ENCODE measurements at places on chromosomes 12 and 14.
A peak's percentile ranks its signal among the peaks of the same experiment; 100 is the strongest.

DNA sequence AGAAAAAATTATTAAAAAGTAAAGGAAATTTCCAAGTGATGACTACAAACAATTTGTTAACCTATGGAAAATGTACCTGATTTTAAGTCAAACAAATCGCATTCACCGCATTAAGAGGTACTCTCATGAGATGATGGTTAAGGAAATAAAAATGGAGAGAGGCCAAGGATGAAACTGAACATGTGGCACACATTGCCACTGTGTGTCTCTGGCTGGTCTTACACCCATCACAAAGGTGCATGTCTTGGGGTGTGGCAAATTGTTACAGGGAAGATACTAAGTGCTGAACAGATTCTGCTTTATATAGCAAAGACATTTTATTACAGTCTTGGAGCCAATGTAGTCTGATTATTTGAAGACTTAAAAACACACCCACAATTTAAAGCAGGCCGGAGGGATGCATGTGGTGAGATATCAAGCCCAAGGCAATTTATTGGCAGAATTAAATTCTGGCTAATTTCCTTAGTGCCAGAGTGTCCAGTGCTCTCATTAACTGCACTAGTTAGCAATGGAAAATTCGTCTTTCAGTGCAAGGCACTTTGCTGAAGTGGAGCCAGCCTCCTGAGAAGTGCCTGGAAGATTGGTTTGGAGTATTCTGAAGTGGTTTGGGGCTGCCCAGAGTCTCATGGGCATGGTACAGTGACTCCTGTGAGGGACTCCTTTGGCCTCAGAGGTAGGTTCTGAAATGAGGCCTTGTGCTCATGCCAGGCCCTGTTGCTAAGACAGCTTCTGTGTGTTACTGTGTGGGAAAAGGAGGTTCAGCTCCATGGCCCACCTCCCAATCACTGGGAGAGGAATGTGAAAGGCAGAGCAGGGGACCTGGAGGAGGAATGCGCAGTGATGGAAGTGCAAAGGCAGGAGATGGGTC lies 166.9 kb downstream of the BRMS1L start:
- no peak for DNase-seq

GRCh38 chr12:45989287-45989686 lies 1.1 kb downstream of the SCAF11 start:
- no peak for DNase-seq

DNA sequence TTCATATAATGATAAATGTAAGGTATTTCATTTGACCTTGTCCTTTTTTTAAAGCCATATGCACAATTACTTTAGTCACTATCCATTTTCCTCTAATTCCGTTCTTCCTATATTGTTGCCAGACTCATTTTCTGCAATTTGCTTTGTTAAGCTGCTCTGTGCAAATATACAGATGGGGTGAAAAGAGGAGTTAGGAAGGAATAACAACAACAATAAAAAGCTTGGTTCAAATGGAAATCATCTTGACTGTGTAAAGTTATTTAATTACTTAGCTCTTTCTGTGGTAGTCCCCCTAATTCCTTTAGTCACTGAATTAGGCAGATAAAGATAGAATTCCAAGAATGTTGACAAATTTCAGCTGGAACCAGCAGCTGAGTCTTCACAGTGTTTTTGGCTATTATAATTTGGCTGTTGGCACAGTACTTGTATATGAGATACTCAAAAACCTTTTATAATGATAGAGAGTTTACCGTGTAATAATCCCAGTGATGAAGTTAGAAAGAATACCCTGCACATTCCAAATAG lies 838.0 kb downstream of the RPS29 start:
- no peak for DNase-seq

GRCh38 chr12:53613821-53614220 lies 12.4 kb downstream of the ATF7 start:
- no peak for DNase-seq

DNA sequence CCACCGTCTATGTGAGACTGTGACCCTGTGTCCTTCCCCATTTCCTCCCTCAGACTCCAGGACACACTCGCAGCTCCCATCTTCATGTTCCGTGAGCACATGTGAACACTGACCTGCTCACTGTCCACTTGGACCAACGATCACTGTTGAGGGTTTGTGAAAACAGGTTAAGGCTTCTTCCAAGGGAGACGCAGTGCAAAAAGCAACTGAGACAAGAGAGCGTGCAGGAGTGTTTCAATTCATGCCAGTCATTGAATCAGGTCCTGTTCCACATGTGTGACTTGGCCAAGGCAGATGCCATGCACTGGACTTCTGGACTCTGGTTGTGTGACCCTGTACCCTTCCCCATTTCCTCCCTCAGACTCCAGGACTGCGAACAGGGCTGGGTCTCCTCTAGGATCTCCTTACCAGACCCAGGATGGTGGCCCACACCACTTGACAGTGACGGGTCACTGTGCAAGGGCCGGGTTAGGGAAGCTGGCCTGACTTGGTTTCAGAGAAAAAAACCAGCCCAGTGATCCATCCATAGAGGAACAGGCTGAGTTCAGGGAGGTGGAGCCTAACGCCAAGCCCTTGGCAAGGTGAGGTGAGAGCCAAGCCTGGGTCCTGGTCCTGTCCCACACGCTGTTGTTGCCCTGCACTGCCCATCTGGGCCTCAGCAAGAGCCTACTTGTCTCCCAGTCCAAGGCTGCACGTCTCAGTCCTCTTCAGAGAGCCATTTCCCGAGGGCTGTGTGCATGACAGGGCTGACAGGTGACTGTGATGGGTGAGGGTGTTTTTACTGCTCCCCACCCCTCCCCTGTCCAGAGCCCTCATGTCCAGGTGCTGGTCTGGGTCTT lies 5.7 kb upstream of the KRT5 start:
- DNase-seq, result no peak

GRCh38 chr14:19729763-19730162 lies 13.6 kb upstream of the OR4Q3 start:
- no peak for DNase-seq

GRCh38 chr12:47862881-47863280 lies 41.9 kb downstream of the VDR start:
- DNase-seq, result no peak

GRCh38 chr12:109900752-109901580 lies 892 bp downstream of the TCHP start:
- no peak for DNase-seq

DNA sequence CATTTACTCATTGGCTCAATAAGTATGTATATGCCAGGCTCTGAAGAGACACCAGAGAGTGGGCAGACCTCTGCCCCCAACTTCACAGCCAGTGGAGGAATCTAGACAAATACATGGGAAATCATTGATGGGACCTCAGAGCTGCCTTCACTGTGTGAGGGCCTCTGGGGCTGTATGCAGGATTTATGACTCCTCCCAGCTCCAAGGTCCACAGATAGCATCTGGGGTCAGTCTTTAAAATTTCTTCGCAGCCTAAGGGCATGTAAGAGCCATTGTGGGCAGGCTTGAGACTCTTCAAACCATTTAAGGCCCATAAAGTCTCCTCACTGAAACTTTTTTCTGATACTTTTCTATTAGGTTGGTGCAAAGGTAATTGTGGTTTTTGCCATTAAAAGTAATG lies 125.5 kb downstream of the SPTSSA start:
- no peak for DNase-seq

DNA sequence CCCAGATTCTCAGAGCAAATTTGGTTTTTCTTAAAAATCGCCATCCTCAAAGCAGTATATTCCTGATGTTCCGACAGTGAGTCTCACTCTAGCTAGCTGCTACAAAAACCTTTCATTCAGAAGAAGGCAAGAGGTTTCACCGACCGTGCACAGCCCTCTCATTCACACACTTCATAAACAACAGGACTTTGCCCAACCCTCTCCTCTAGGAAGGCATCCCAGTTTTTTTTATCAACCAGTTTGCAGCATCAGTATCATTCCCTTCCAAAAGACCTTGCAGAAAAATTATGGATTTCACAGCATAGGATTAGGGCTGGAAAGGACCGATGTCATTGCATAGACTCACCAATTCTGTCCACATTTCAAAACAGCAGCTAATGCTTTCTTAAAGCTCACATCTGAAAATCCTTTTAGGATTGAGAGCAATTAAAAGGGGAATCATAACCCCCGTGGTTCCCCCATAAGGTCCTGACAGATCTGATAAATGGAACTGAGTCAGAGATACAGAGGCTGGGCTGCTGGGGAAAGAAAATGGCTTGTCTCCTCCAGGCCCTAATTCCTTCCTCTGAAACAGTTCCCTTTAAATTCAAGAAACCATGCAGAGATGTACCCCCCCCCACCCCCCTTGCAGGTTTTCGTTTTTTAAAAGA lies 597 bp downstream of the SVOP start:
- DNase-seq, result no peak

- no peak for DNase-seq
Measured at GRCh38 chr12:5489760-5490406, 58.0 kb downstream of the NTF3 start.

- peak; percentile 39 for DNase-seq
Measured at GRCh38 chr14:67943947-67944346, 124.4 kb downstream of the RAD51B start.

- DNase-seq, result no peak
Measured at GRCh38 chr14:53951627-53952303, 4.9 kb downstream of the BMP4 start.

DNA sequence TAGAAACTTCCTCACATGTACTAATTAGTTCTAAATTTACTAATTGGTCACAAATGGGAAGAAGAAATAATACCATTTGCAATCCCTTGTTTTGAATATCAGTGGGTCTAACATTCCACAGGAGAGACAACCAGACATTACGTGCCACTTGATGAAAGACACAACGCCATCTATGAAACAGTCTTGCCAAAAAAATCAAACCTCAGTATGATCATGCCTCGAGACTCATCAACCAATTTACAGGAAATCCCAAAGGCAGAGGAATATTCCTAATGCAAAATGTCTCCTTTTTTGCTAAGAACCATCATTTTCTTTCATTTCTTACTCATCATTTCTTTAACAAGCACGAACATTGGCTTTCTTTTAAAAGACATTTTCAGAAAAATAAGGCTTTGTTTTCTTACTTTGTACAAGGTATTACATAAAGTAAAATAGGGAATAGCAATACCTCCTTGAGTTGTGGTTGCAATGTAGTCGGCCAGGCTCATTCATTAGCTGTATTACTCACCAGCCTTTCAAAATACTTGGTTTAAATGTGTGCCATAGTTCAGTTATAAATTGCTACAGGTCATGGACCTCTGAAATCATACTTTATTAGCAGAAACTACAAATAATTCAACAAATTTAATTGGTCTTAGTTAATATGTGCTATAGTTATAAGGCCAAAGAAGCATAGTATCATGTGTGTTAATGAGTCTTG lies 436.2 kb upstream of the FLRT2 start:
- no peak for DNase-seq

GRCh38 chr14:85483652-85484051 lies 46.3 kb upstream of the FLRT2 start:
- DNase-seq, result no peak

- DNase-seq, result no peak
Measured at GRCh38 chr14:77306416-77306815, 14.3 kb downstream of the POMT2 start.

DNA sequence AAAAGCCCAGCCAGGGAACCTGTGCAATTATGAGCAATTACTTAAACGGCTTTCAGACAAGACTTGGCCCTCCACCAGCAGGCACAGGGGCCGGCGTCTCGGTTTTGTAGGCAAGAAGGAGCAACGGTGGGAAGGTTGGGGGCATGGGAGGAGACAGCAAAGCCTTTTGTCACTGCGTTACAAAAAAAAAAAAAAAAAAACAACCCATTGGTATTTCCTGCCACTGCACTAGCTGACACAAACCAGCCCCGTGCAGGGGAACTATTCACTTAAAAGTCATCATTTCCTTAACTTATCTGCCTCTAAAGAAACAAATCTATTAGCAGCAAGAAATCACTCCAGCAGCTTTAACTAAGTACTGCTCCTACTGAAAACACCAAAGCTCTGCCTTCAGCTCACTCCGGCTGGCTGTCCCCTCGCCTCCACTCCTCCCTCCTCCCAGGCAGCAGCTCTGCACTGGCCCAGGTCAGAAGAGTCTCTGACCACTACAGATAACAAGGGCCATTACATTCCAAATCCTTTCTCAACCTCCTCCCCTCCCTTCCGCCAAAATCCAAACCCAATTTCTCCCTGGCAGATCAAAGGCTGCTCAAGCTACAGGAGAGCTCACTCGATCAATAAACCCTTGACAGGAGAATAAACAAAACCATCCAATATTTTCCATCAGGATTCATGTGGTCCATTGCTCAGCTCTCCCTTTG lies 105.2 kb upstream of the CDKN3 start:
- no peak for DNase-seq

DNA sequence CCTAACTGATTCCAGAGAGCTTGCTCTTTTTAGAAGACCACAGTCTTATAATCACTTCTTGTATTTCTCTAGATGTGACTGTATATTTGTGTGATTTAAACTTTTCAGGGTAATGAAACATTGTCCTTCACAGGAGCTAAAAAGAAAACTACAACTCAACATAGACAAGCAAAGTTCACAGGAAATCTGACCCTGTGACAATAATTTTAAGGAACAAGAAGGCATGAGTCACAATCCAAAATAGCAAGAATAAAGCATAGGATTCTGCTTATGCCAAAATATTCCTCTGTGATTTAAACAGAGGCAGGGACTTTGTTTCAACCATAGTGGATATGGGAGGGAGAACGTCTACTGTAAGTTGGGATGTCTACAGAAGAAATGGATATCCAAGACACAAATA lies 44.3 kb downstream of the GPR65 start:
- DNase-seq, result no peak

- DNase-seq, result no peak
Measured at GRCh38 chr12:66140731-66141130, 10.2 kb upstream of the LLPH start.

GRCh38 chr14:68468437-68469207 lies 324.2 kb downstream of the ZFP36L1 start:
- no peak for DNase-seq

DNA sequence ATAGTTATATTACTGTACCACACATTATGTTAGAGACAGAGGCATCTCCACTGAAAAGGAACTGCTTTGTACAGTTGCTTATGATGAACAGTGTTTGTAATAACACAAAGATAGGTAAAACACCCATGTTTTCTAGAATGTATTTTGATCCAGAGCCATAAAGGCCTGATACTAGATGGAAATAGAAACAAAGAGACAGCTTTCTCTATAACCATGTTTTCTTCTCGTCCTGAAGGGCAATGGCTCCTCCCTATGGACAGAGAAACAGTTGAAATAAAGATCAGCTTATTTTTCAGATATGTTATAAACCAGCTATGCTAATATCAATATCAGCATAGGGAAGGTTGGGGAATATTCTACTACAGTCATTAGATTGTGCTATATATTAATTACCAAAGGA lies 109.2 kb downstream of the ATXN7L3B start:
- no peak for DNase-seq

GRCh38 chr14:58533446-58533845 lies 104.3 kb upstream of the DACT1 start:
- DNase-seq, result no peak

GRCh38 chr12:21413369-21414277 lies 23.8 kb upstream of the PYROXD1 start:
- no peak for DNase-seq

- no peak for DNase-seq
Measured at GRCh38 chr12:30859226-30859625, 67.3 kb upstream of the TSPAN11 start.

GRCh38 chr12:52038447-52038846 lies 12.8 kb upstream of the NR4A1 start:
- DNase-seq, result no peak

GRCh38 chr12:123655420-123655819 lies 15.5 kb upstream of the TCTN2 start:
- DNase-seq, result no peak

Data from HL-60 (cell line).